ENCODE measurements at places on chromosomes 13 and 19.
A peak's percentile ranks its signal among the peaks of the same experiment; 100 is the strongest.

DNA sequence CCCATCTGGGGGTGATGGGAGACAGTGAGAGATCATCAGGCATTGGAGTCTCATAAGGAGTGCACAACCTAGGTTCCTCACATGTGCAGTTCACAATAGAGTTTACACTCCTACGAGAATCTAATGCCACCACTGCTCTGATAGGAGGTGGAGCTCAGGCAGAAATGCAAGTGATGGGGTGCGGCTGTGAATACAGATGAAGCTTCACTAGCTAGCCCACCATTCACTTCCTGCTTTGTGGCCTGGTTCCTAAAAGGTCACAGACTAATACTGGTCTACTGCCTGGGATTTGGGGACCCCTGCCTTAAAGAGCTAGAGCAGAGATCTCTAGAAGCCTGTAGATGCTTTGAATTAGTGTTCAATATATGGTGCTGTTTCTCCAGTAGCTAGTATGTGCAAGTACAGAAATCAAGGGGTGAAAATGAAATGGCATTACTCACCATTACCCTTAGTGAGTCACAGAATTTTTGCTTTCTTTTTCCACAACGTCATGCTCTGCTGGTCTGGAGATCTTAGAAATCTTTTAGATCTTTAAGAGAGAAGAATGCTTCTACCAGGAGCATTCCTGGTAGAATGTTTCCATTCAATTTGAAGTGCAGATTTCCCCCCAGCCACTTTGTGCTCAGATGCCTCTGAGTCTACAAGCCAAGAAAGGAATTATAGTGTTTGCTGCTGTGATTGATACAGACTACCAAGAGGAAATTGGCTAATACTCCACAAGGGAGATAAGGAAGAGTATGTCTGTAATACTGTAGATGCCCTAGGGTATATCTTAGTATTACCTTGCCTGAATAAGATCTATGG, 2301.2 kb downstream of the PCDH9 start:
- DNase-seq, result no peak
- H3K4me3 ChIP-seq, result no peak overlapping the region
- no peaks in the 10 kb centered on the region for H3K27me3 ChIP-seq
- no peaks in the 10 kb centered on the region for H3K4me1 ChIP-seq
- H3K36me3 ChIP-seq, result no peaks in the 10 kb centered on the region

DNA sequence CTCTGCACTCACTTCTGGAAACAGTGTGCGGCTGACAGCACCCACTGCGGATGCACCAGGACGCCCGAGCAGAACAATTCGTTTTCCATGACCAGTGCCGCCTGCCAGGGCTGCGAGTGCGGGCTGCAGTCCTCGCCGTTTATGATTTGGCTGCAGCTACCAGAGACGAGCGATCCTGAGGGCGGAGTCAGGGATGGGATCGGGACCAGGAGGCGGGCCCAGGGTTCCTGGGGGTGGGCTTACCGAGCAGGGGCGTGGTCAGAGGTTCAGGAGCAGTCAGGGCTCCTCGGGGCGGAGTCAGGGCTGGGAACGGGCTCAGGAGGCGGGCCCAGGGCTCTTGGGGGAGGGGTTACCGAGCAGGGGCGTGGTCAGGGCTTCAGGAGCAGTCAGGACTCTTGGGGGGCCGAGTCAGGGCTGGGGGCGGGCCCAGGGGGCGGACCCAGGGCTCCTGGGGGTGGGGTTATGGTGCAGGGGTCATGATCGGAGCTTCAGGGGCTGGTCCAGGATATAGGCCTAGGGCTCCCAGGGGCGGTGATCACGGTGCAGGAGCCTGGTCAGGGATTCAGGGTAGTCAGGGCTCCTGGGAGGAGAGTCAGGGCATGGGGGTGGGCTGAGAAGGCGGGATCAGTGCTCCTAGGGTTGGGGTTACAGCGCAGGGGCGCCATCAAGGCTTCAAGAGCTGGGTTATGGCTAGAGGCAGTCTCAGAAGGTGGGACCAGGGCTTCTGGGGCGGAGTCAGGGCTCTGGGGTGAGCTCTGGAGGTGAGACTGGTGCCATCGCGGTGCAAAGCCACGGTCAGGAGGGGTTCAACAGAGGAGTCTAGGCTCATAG, 1.7 kb downstream of the KLK4 start:
- H3K27ac ChIP-seq, result no peak overlapping the region
- DNase-seq, result peak; percentile 6
- peaks cover 64% of the 10 kb centered on the region for H3K27me3 ChIP-seq
- H3K36me3 ChIP-seq, result no peaks in the 10 kb centered on the region
- H3K4me1 ChIP-seq, result peaks cover 10% of the 10 kb centered on the region

GRCh38 chr19:3053780-3054179, 8.5 kb downstream of the TLE5 start:
- H3K27me3 ChIP-seq, result no peaks in the 10 kb centered on the region
- DNase-seq, result no peak
- H3K36me3 ChIP-seq, result peaks cover 55% of the 10 kb centered on the region
- no peak overlapping the region for H3K4me3 ChIP-seq

GRCh38 chr19:20237773-20238623, 71.0 kb downstream of the ZNF486 start:
- H3K27me3 ChIP-seq, result no peaks in the 10 kb centered on the region
- peak; percentile 85 for DNase-seq
- H3K4me1 ChIP-seq, result no peaks in the 10 kb centered on the region
- H3K4me3 ChIP-seq, result peak overlapping the region; percentile 74
- peak overlapping the region; percentile 31 for H3K27ac ChIP-seq
- no peaks in the 10 kb centered on the region for H3K36me3 ChIP-seq

DNA sequence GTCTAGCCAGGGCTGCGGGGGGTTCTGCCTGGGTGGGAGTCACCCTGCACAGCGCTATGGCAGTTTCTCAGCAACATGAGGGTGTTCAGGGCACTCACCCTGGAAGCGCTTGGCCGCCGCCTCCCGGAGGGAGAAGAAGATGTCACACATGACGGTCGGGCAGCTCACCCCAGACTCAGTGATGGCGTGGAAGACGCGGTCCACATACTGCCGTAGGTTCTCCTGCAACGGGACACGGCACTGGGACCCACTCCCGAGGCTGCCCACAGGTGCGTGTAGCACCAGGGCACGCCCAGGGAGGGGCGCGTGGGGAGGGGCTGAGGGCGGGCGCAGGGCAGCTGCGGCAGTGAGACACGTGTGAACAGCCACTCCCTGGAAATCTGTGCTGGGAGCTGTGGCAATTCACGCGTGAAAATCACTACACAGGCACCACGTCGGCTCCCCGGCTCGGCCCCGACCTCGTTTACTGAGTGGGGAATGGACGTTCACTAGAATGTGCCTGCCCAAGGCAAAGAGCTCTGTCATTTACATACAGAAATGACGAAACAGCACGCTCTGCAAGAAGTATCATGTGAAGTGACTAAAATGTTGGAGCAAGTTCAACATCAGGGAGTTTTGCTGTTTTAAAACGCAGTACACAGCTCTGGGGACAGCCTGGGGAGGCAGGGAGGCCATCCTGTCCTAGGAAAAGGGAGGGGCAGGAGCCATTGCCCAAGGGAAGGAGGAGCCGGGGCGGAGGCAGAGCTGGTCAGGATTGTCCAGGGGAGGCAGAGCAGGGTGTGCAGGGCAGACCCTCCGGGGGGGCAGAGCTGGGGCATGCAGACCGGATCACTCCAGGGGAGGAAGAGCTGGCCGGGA, 41.5 kb upstream of the C13orf46 start:
- no peaks in the 10 kb centered on the region for H3K4me1 ChIP-seq
- peaks cover 28% of the 10 kb centered on the region for H3K36me3 ChIP-seq
- H3K4me3 ChIP-seq, result no peak overlapping the region
- H3K27me3 ChIP-seq, result no peaks in the 10 kb centered on the region

GRCh38 chr13:110265341-110265681, 41.6 kb downstream of the COL4A1 start:
- no peaks in the 10 kb centered on the region for H3K27me3 ChIP-seq
- no peaks in the 10 kb centered on the region for H3K36me3 ChIP-seq
- no peak overlapping the region for H3K27ac ChIP-seq
- no peaks in the 10 kb centered on the region for H3K4me1 ChIP-seq

- no peaks in the 10 kb centered on the region for H3K36me3 ChIP-seq
- no peak for DNase-seq
- no peak overlapping the region for H3K4me3 ChIP-seq
- H3K27me3 ChIP-seq, result peaks cover 2% of the 10 kb centered on the region
Measured at GRCh38 chr19:53847555-53847954, 20.1 kb upstream of the MYADM start.

GRCh38 chr19:17765069-17765618, 13.9 kb downstream of the FCHO1 start:
- H3K4me1 ChIP-seq, result peaks cover 3% of the 10 kb centered on the region
- H3K4me3 ChIP-seq, result no peak overlapping the region

DNA sequence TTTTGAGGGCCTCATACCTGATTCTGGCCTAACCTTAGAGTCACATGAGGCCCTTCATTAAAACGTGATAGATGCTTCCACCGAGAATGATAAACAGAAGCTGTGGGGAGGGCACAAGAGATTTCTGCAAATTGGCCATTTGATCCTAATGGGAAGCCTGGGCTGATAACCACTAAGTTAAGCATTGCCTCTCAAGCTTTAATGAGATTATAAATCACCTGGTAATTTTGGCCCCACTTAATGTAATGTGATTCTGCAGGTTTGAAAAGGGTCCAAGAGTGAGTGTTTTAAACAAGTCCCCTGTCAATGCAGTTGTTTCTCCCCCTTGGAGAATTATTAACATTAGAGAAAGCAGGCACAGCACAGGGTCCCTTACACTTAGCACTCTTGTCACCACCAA, 42.0 kb downstream of the ZNF486 start:
- H3K27me3 ChIP-seq, result no peaks in the 10 kb centered on the region
- no peak overlapping the region for H3K27ac ChIP-seq
- no peak overlapping the region for H3K4me3 ChIP-seq
- DNase-seq, result no peak

DNA sequence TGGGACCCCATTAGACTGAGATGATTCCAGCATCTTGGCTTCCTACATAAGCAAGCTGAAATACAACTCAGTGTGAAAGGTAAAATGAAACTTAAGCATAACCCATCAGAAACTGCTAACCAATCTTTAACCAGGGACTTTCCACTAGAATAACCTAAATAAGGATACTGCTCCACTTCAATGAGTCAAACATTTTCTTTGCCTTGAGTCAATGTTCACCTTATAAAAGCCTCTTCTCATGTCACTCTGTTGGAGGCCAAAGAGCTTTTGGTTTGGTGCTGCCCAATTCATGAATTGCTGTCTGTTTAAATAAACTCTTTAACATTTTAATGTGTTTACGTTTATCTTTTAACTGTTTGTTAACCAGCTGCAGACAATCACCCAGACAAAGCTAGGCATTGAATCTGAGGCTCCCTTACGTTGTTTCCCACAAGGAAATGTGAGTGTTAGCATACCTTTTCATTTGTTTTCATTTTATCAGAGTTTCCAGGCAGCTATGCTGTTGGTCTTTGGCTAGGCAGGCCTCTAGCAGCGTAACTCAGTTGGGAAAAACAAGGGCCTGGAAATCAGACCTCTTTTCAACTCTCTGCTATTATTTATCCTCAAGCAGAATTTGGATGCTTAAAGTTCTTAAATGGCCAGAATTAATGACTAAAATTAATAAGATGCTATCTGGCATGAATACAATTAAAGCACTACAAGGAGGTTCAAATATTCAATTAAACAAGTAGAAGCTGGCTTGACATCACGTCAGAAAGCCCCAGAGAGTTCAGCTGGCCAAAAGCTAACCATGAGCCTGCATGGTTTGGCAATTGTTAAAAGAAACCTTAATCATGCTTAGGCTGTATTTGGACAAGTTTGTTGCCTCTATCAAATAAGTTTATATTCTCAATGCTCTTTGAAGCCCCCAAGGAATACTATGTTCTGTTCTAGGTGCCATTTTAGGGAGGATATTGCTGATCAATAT, 200.2 kb downstream of the DCLK1 start:
- no peak overlapping the region for H3K4me3 ChIP-seq
- H3K27ac ChIP-seq, result no peak overlapping the region
- no peaks in the 10 kb centered on the region for H3K27me3 ChIP-seq

DNA sequence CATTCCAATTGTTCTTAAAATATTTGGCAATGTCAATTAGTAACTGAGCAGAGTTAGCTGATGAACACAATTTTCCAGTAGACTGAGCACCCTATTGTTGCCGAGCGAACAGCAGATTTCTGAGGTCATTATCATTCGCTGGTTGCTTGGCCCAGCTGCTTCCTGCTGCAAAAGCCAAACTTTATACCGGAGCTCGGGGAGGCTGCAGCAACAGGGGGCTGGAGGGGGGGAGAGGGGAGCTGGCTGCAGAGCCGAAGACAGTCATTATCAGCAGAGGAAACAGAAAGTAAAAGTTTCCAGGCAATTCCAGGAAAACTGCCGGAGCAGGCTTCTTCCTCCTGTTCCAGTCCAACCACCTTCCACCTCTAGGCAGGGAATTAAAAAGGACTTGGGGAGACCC, 77.9 kb downstream of the ZNF536 start:
- H3K27me3 ChIP-seq, result peaks cover 10% of the 10 kb centered on the region
- no peak for DNase-seq
- H3K27ac ChIP-seq, result no peak overlapping the region

DNA sequence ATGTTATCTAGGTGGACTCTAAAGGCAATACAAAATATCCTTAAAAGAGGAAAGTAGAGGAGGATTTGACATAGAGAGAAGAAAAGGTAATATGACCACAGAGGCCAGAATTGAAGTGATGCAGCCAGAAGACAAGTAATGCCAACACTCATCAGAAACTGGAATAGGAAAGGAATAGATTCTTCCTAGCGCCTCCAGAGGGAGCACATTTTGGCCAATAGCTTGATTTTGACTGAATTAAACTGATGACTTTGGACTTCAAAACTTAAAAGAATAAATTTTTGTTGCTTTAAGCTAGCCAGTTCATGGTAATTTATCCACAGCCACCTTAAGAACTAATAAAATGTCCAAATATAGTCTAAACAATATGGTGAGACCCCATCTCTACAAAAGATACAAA, 1921.9 kb downstream of the OLFM4 start:
- no peak overlapping the region for H3K4me3 ChIP-seq
- no peak for DNase-seq
- H3K36me3 ChIP-seq, result no peaks in the 10 kb centered on the region
- no peak overlapping the region for H3K27ac ChIP-seq
- no peaks in the 10 kb centered on the region for H3K4me1 ChIP-seq

DNA sequence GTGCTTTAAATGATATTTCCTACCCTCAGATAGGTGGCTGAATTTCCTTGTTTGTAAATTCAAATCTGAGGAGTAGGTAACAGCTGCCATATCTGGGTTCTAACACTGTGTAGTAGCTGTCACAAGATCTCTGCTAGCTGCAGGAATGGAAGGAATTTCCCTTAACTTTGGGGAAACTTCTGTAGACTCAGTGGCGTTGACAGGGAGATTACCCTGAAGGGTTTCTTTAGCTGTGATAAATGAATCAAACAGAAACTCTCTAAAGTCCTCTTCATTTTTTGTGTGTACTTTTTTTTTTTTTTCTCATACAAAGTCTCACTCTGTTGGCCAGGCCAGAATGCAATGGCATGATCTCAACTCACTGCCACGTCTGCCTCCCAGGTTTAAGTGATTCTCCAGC, 5.3 kb upstream of the EPSTI1 start:
- no peak overlapping the region for H3K4me3 ChIP-seq
- no peak overlapping the region for H3K27ac ChIP-seq
- no peaks in the 10 kb centered on the region for H3K27me3 ChIP-seq
- peaks cover 6% of the 10 kb centered on the region for H3K4me1 ChIP-seq
- no peaks in the 10 kb centered on the region for H3K36me3 ChIP-seq
- DNase-seq, result no peak

GRCh38 chr19:49512970-49513745, 697 bp downstream of the FCGRT start:
- peak overlapping the region; percentile 57 for H3K4me3 ChIP-seq
- H3K4me1 ChIP-seq, result peaks cover 21% of the 10 kb centered on the region
- H3K36me3 ChIP-seq, result no peaks in the 10 kb centered on the region
